ENCODE measurements at places on chromosomes 5 and 9.

- no peaks in the 10 kb centered on the region for H3K36me3 ChIP-seq
- no peak overlapping the region for H3K4me3 ChIP-seq
- H3K27me3 ChIP-seq, result no peaks in the 10 kb centered on the region
- no peak overlapping the region for H3K27ac ChIP-seq
- no peak for DNase-seq
Observed at GRCh38 chr9:18829873-18830272, 203.1 kb downstream of the SAXO1 start.

- no peaks in the 10 kb centered on the region for H3K4me1 ChIP-seq
- H3K27me3 ChIP-seq, result no peaks in the 10 kb centered on the region
- H3K4me3 ChIP-seq, result no peak overlapping the region
- no peak overlapping the region for H3K27ac ChIP-seq
Observed at GRCh38 chr5:171697221-171698102, 88.2 kb upstream of the SMIM23 start.

- H3K4me1 ChIP-seq, result peaks cover 26% of the 10 kb centered on the region
- H3K36me3 ChIP-seq, result no peaks in the 10 kb centered on the region
- no peak for DNase-seq
- no peak overlapping the region for H3K27ac ChIP-seq
- no peaks in the 10 kb centered on the region for H3K27me3 ChIP-seq
- H3K4me3 ChIP-seq, result no peak overlapping the region
Observed at GRCh38 chr5:149227168-149227826, 44.4 kb upstream of the AFAP1L1 start.

- DNase-seq, result no peak
- H3K27me3 ChIP-seq, result no peaks in the 10 kb centered on the region
- H3K36me3 ChIP-seq, result no peaks in the 10 kb centered on the region
- H3K4me3 ChIP-seq, result no peak overlapping the region
- peaks cover 27% of the 10 kb centered on the region for H3K4me1 ChIP-seq
Observed at GRCh38 chr5:126970517-126971017, 59.8 kb downstream of the MARCHF3 start.

- H3K4me1 ChIP-seq, result no peaks in the 10 kb centered on the region
- DNase-seq, result no peak
- H3K4me3 ChIP-seq, result no peak overlapping the region
- no peaks in the 10 kb centered on the region for H3K27me3 ChIP-seq
- peaks cover 93% of the 10 kb centered on the region for H3K36me3 ChIP-seq
Observed at GRCh38 chr5:150398722-150399523, 13.8 kb downstream of the CD74 start.

GRCh38 chr5:135228222-135228621, 170.8 kb downstream of the MACROH2A1 start:
- H3K4me3 ChIP-seq, result no peak overlapping the region
- H3K27ac ChIP-seq, result no peak overlapping the region
- DNase-seq, result no peak
- H3K36me3 ChIP-seq, result no peaks in the 10 kb centered on the region
- H3K27me3 ChIP-seq, result no peaks in the 10 kb centered on the region
- peaks cover 10% of the 10 kb centered on the region for H3K4me1 ChIP-seq

GRCh38 chr9:127365461-127365860, 31.5 kb upstream of the SLC2A8 start:
- DNase-seq, result no peak
- H3K4me3 ChIP-seq, result no peak overlapping the region
- H3K27ac ChIP-seq, result no peak overlapping the region
- no peaks in the 10 kb centered on the region for H3K27me3 ChIP-seq
- H3K4me1 ChIP-seq, result no peaks in the 10 kb centered on the region
- no peaks in the 10 kb centered on the region for H3K36me3 ChIP-seq

Measured in upper lobe of right lung (tissue), 1 donor.